ENCODE measurements at places on chromosomes 7 and 10.

GRCh38 chr10:17432723-17433122, 21.7 kb downstream of the ST8SIA6 start:
- no peak for DNase-seq

DNA sequence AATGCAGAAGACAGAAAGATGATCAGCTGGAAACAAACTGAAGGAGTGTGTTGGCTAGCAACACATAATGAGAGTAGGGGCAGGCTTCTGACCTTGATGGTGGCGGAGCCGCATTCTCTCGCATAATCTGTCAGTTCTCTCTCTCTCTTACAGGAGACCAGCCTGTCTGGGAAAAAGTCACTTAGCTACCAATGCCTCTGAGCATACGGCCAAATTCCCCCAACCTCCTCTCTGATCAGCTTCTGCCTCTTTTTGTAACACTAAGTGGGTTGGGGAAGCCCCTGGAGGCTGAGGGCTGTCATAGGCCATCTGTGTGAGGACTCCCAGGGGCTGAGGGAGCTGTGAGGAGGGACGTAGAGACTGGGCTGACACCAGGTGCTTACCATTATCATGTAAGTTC, 104.6 kb downstream of the HIPK2 start:
- DNase-seq = peak; percentile 24

GRCh38 chr7:467856-468545, 51.6 kb downstream of the PDGFA start:
- DNase-seq = no peak

GRCh38 chr7:141220263-141220880, 146.5 kb downstream of the TMEM178B start:
- DNase-seq = no peak

DNA sequence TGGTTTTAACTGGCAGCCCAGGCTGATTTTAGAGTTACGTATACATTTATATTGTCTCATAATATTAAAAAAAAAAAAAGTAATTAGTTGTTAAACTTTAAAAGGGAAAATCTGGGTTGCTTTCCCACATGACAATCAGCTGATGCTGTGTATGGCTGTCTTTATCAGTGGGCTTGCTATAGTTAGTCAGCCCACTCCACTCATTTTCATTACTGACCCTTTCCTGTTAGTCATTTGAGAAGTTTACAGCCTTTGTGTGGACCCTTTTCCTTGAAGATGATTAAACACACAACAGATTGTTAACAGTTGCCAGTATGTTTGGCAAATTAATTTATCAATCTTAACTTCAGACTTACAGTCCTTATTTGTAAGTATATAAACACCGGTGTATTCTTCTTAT, 164.5 kb upstream of the AGR3 start:
- no peak for DNase-seq

DNA sequence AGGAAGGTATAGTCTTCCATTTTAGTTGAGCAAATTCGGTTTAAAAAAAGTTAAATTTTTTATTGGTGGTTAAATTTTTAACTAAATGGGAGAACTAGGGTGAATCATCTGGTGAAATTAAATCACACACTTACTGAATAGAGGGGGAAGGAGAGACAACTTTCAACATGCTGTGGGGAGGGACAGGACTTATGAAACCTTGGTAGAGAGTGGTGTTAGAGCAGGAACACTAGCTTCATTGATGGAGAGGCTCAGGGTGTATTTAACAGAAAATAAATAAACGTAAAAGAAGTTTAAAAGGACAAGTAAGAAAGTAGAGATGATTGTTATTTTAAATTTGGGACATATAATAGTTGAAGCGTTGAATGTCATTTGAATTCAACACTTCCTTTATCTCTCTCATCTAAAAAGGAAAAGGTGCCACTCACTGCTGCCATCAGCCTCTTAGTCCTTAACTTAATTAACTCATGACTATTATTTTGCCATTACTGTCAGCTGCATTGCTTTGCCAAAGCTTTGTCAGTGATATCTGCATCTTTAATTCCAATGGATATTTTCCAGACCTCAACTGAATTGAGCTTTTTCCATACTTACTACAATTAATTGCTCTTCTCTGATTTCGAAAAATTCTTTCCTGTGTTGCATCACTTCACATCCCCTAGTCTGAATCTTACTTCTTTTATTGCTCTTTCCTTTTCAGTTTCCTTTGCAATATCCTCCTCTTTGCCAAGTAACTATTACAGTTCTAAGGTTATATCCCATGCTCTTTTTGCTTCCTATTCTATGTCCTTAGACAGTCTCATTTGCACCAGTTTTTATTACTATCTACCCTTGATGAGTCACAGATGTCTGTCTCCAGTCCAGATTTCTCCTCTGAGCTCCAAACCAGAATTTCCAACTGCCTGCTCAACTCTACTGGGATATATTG, 71.7 kb downstream of the GNAT3 start:
- no peak for DNase-seq

DNA sequence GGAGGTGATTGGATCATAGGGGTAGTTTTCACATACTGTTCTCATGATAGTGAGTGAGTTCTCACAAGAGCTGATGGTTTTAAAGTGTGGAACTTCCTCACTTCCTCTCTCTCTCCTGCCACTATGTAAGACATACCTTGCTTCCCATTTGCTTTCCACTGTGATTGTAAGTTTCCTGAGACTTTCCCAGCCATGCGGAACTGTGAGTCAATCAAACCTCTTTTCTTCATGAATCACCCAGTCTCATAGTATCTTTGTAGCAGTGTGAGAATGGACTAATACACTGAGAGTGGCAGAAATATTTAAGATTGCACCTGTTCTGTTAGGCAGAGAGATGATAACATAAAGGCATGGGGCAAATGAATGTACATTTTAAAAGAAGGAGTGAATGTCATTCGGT, 507.8 kb downstream of the SORCS3 start:
- no peak for DNase-seq

- no peak for DNase-seq
These were observed 13.7 kb downstream of the RAB19 start for GRCh38 chr7:140417456-140418155.

GRCh38 chr7:112414855-112415490, 35.3 kb upstream of the IFRD1 start:
- DNase-seq = no peak

GRCh38 chr7:25947669-25948516, 204.1 kb upstream of the NFE2L3 start:
- DNase-seq = no peak

GRCh38 chr10:75358132-75358531, 43.4 kb downstream of the ZNF503 start:
- DNase-seq = no peak

DNA sequence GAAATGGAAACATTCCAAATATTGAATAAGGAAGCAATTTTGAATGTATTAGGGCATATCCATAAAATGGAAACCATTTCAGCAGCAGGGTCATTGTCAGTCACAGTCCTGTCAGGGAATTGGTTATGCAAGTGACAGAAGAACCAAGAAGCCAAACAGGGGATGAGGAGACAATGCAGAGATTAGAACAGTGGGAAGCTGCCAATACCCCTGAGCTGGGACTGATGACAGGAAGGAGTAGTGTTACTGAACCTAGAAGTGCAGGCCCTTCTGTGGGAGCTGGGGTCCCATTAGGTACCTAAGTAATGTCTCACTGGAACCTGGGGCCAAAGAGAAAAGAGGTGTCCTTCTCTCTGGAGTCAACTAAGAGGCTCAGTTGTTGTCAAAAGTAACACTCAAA, 37.6 kb upstream of the NPSR1 start:
- DNase-seq = no peak

- DNase-seq = no peak
These were observed 83.5 kb downstream of the ZMYND11 start for GRCh38 chr10:218798-219197.

- no peak for DNase-seq
These were observed 324.3 kb downstream of the DNAJB6 start for GRCh38 chr7:157660971-157661610.

- no peak for DNase-seq
These were observed 69.0 kb upstream of the RAB11FIP2 start for GRCh38 chr10:118115701-118116100.

DNA sequence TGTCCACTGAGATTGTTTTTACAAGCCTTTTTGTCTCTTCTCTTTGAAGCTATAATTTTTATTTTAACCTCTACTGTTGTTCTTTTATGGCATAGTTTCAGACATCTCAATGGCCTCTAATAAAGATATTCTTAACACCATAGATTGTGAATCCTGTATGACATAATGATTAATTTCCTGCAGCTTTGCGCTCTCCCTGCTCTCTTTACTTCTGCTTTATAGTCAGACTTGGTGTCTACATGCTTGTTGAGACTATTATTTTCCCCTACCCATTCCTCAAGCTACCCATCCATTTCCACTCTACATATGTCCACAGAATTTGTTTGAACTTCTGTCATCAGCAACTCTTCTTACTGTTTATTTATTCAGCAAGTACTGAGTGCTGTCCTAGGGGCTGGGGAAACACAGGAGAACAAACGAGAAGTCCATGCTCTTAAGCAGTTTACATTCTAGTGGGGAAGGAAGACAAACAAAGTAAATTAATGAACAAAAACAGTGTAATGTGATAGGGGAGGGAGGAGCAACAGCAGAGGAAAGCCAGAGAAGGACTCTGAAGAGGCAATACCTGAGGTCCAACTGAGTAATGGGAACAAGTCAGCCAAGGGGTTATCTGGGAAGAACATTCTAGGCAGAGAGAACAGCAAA, 110.1 kb downstream of the CDK14 start:
- DNase-seq = no peak

- no peak for DNase-seq
These were observed 48.8 kb downstream of the UBE2H start for GRCh38 chr7:129903935-129904334.

GRCh38 chr10:12728494-12728893, 273.0 kb downstream of the CCDC3 start:
- no peak for DNase-seq

DNA sequence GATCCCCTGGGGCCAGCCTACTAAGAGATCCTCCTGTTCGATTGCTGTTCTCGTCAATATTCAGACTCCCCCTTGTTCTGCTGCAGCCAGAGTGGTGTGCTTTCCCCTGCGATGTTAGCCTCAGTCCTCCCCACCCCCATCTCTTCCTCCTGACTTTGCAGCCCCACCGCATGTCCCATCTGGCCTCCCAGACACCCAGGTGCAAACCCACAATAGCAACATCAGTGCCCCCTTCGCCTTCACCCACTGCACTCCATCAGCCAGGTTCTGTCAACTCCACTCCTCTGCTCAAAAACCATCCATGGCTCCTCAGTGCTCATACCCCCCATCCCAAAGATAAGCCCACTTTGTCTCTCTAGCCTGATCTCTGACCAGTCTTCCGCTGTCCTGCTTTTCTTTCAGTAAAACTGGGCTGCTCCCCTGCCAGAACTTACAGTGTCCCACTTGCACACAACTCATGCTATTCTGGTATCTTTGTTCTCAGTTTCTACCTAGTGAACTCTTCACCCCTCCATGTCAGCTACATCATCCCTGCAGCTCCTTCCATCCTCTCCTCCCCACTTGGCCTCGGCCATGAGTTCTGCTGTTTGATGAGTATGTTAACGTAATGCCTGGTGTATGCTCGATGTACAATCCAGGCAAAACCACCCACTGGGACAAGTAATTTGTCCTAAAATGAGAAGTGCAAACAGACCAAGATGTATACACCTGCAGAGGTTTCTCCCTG, 26.6 kb downstream of the COL13A1 start:
- DNase-seq = no peak

- DNase-seq = no peak
These were observed 616.4 kb upstream of the GHITM start for GRCh38 chr10:83522881-83523386.

GRCh38 chr10:25057886-25058285, 41.5 kb downstream of the THNSL1 start:
- DNase-seq = no peak

DNA sequence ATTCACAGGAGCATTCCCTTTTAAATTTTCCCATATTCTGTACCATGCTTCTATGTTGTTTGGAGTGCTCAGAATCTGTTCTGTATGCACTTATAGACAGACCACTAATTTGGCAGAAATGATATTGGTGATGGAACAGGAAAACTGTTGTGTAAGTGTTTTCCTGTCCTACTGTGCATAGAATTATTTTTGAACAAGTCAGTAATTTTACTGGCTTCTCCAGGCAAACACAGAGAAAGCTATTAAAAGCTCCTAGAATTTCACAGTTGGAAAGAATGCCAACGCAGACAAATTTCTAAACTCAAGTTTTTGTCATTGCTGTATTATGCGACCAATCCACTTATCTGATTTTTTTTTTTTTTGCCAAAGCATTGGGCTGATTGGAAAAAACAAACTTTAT, 55.7 kb downstream of the ANKMY2 start:
- no peak for DNase-seq

DNA sequence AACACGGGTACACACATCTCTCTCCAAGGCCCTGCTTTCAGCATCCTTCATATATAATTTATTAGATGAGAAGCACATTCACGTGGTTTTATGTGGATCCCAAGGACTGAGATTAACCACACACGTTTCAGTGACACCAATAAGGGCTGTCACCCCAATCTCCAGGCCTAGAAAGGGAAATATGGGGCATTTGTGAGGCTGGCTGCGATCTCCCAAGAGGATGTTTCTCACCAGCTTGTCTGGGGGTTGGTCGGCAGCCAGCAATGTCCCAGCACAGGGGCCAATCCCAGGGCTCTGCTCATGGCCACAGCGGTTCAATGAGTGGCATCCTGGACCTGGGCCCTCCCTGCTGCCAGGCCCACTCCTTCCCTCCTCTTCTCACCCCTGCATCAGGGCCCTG, 115.5 kb downstream of the ITIH5 start:
- DNase-seq = no peak

DNA sequence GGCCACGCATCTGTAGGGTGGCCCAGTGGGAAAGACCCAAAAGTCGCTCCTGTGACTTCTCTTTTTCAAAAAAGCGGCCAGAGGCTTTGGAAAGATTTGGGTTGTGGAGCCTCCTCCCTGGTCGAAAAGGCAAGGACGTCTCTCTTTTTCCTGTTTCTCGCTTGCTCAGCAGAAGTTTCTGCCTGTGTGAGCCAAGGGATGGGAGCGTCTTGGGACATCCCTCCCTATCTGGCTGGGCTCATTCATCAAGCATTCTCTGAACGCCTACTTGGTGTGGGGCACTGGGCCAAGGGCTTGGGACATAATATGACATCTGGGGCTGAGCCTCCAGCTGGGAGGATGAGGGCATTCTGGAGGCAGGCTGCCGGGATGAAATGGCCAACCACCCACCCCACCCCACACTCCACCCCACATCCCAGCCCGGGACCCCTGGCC, 120.9 kb downstream of the C10orf105 start:
- no peak for DNase-seq

DNA sequence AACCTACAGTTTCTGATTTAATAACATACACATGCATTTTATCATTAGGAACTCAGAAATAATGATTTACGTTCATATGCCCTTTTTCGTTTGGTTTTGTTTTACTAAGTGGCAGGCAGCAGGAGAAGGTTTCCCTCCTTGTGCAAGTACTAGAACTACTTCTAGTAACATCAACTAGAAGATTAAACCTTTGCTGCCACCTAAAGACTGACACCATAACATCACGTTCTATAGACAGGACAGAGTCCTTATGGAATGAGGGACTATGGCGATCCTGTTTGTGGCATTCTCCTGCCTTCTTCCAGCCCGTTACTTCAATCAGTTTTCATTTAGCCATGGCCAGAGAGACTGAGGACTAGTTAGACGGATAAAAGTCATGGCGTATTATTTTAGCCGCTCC, 53.2 kb downstream of the GAD2 start:
- DNase-seq = no peak

GRCh38 chr10:5461914-5462840, 37.2 kb downstream of the CALML5 start:
- no peak for DNase-seq
